ENCODE measurements at places on chromosomes 16 and 17.

DNA sequence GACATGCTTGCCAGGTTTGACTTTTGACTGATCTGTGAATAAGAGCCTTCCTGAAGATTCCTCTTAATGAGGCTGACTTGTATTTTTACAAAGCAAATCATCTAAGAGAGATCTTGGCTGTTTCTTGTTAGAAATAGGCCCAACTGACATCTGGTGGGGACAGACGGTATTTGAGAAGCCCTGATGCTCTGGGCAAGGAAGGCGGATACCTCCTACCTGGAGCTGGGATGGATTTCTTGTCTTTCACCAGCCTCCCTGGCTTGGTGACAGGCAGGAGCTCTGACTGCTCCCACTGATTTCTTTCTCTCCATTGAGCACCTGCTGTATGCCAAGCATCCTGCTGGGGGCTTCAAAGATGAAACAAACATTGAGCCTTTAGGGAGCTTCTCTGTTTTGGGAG lies 40.4 kb downstream of the AKAP1 start:
- DNase-seq, result no peak

GRCh38 chr17:77404812-77405581 lies 264.2 kb downstream of the SEC14L1 start:
- DNase-seq, result peak; percentile 43

- no peak for DNase-seq
These were observed 42.9 kb downstream of the SHISA9 start for GRCh38 chr16:12944300-12944699.

DNA sequence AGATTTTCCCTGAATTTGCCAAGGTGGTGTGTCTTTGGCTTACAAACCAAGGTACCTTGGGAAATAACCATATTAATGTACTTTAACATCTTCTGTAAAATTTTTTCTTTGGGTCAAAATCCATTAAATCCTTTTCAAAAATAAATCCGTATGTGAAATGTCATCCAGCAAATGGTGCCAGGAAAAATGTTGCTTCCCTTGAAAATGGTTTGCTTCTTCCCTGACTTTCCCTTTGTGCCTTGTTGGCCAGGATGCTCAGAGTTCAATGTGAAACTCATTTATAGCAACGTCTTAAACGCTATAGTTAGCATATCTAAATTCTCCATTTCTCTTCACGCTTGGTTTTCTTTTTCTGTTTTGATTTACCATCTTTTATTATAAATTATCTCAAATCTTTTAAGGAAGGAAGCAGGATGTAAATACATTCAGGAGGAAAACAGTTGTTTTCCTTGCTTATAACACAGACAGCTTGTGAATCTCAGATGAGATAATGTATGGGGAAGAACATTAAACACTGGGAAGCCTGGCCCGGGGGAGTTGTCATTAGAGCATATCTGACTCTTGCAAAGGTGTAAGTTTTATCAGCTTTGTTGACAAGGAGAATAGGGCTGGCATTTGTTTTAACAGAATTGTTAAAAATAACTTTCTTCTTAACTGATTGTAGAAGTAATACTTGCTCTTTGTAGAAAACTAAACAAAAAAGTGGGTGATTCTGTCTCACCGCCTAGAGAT lies 42.1 kb downstream of the GPRC5B start:
- no peak for DNase-seq

- DNase-seq, result no peak
These were observed 1.4 kb downstream of the CDK5R1 start for GRCh38 chr17:32488177-32488542.
